ENCODE measurements at places on chromosomes 11 and 22. TPM values are rescaled to one million over a fixed set of nuclear protein-coding genes. Genes with fewer than 3 reads are reported as not detected.

The SPECC1L gene
- 62.1 TPM for total RNA-seq

DNA sequence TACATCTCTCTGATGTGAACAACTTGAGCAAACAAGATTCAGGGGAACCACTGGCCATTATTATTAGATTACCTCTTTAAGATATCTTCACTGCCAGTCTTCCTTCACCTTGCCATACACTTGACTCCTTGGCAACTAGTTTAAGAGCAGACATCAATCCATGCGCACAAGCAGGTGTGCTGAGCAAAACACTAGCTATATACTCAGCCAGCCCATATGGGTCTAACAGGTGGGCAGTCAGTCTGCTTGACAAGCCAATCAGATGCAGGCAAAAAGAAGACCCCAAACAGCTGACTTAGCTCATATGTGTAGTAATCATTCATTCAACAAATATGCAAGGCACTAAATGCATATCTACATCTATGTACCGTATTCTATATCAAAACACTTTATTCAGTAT lies 101.2 kb downstream of the SIK3 start:
- DNase-seq, result no peak

DNA sequence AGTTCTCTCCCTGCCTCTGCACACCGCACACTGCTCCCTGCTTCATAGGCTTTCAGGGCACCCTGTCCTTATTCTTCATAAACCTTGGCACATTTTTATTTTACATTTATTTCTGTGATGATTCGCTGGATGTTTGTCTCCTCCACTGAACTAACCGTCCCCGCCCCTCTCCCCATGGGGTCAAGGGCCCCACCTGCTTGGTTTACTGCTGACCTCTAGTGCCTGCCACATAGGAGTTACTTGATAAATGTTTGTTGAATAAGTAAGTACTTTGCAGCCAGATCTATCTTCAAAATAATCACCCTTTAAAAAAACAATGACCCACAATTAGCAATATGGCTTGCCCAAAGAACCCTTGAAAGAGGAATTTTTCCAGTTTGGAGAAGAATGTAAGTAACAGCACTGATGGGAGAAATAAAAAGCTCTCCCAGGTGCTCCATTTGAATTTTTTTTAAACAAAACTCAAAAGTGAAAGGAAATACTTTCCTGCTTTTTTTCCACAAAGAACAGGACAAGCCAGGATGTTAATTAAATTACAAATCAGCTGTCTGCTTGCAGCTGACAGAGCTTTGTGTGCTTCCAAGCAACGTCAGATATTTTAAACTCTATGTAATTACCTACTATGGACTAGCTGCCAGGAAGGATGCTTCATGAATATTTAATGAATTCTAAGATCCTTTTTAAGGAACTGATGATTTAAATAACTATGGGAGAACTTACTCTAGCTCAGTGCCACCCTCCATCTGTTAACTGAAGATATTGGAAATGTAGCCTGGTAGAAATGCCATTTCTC lies 1083.6 kb downstream of the DLG2 start:
- DNase-seq, result no peak

- DNase-seq, result no peak
Observed at GRCh38 chr11:24755260-24755839, 258.5 kb downstream of the LUZP2 start.

DNA sequence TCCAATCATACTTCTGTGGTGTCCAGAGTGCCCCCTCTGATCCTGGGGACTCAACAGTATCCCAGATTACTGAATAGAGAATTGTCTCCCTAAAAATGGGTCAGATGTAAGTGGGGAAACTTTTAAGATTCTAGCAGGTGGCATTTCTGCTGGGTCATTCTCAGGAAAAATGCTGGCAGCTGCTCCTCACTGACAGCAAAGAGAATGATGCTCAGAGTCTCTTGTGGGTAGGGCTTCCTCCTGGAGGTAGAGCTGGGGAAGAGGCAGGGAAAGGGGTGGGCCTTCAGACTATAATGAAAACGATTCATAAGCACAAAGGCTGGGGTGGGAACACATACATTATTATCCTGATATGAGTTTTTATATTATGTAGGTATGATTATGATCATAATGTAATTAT lies 647.2 kb downstream of the NELL1 start:
- no peak for DNase-seq

DNA sequence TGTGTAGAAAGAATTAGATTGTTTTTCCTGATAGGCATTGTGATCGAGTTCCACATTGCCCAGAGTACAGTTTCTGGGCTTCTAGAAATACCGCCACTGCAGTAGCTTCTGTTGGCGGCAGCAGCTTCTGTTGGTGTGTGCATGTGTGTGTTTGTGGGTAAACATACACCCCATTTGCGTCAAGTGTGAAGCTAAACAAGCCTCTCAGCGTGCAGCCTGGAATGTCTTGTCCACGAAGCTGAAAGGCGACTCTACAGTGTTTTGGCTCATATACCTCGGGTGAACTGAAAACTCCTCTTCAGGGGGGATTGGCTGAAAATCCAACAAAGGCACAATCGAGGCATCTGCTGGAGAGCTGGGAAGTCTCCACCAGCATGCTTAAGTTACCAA lies 112.0 kb upstream of the E2F8 start:
- DNase-seq, result no peak

DNA sequence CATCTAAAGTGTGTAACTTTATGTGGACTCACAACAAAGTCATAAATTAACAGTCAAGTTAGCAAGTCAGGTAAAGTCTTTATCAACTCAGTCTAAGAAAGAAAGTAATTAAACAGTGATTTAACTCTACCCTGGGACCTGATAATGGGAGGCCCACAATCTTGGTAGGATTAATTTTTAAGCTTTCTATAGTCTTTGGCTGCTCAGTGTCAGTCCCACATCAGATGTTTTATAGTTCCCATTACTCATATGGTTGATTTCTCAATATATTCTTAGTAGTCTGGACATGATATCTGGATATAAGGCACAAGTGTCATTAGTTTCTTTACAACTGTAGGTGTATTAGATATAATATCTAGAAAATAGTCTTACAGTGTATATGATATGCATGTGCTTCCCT lies 38.5 kb upstream of the SCN3B start:
- DNase-seq, result no peak

- DNase-seq, result no peak
Observed at GRCh38 chr11:122197066-122197987, 81.3 kb upstream of the BLID start.

The KRTAP5-2 gene
- not detected for total RNA-seq

The MFRP gene
- total RNA-seq, result not detected

The RELT gene
- 12.1 TPM for total RNA-seq

- DNase-seq, result no peak
Observed at GRCh38 chr22:19820880-19821522, 33.7 kb downstream of the GNB1L start.

DNA sequence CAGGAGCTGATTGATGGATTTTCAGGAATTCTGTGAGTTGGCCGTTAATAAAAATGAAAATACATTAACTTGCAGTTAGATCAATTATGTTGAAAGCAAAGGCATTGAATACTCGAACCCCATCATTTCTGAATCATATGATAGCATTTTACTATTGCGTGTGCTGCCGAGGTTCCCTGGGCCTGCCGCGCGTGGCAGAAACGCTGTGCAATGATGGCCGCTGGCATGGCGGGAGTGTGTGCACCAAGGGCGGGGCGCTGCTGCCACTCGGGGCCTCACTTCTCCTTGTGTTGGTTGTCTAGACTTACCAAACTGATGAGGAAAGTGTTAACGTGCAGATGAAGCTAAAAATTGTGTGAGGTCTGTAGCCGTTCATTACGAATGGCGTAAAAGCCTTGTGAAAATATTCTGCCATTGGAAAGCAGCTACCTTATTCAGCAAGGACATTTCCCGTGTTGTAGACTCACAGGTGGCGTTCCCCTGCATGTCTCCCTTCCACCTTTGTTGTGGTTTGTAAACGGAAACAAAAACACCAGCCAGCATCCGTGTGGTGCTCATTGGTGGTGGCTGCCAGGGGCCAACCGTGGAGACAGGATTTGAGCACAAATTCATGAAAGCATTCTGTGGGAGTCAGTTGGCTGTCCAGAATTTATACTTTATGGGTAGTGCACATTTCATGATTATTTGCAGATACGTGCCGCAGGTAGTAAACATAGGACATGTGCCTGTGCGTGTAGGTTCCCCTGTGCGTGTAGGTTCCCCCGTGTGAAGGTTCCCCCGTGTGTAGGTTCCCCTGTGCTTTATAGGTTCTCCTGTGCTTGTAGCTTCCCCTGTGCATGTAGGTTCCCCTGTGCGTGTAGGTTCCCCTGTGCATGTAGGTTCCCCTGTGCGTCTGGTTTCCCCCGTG lies 5.9 kb upstream of the GRAMD4 start:
- peak; percentile 92 for DNase-seq

DNA sequence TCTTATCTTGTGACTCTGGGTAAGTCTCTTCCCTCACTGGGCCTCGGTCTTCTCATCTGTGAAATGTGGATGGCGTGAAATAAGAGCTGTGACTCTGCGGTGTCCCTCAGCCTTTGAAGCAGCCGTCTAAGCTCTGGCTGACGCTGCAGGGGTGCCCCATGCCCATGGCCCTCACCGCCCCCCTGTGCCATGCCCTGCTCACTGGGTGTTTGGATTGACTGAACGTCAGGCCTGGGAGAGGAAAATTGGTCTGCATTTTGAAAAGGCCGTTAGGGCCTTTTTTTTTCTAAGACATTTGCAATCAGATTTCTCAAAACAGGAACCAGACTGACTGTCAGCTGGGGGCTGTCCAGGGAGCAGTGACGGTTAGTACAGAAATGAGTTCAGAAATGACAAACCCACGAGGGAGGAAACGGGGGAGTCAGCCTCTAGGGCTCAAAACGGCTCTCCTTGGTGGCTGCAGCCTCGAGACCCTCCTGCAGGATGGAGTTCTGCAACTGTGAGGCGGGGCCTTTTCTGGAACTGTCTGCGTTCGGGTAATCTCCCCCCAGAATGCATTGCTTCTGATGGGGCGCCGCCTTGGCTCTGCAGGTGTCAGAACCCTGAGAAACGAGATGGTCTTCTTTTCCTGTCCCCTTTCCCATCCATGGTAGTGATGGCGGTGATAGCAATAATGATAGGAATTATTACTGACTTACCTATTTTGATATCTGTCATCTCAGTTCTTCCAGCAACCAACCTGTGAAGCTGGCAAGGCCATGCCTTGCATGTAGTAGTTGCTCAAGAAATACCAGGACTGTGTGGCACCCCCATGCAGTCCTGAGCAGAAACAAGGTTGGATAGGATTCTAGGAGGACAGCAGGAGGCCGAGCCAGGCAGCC lies 2.0 kb downstream of the GRK2 start:
- peak; percentile 68 for DNase-seq

GRCh38 chr11:38718659-38719058 lies 2120.6 kb upstream of the RAG2 start:
- no peak for DNase-seq

DNA sequence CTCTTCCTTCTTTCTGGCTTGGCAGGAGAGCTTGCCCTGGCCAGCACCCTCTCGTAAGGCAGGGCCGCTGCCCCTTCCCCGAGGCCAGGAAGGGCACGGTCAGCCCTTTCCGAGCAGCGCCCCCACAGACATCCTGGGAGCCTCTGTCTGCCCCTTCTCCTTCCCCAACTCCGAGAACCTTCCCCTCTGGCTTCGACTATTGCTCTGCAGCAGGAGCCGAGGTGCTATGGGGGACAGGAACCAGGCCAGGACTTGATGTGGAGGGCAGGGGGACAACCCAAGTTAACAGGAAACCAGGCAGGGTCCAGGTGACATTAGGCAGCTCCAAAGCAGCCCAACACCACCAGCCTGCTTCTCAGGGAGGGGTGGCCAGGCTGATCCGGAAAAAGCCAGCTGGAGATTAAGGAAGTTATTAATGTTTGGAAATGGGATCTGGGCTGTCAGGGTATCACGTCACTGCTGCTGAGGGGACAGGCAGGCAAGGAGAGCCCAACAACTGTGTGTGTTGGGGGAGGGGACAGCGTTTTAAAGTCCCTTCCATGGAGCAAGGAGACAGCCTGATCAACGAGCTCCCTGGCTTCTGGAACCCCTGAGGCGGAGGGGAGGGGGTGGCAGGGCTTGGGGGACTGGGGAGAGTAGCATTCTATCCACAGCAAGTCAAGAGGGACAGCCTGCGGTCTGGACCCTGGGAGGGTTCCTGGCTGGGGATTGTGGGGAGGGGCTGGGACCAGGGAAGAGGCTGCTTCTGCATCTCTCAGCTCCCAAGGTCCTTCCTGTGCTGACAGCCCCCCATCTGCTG lies 27.3 kb downstream of the SYT7 start:
- DNase-seq, result no peak

- DNase-seq, result no peak
Observed at GRCh38 chr22:36613958-36614357, 85.0 kb upstream of the EIF3D start.

The OR51I1 gene
- not detected for total RNA-seq

The CSNK2A3 gene
- total RNA-seq, result 1.6 TPM

The ST14 gene
- 0.72 TPM for total RNA-seq

- DNase-seq, result no peak
Observed at GRCh38 chr11:102575012-102575411, 44.5 kb upstream of the MMP7 start.

The NDUFS8 gene
- total RNA-seq, result 70.0 TPM

DNA sequence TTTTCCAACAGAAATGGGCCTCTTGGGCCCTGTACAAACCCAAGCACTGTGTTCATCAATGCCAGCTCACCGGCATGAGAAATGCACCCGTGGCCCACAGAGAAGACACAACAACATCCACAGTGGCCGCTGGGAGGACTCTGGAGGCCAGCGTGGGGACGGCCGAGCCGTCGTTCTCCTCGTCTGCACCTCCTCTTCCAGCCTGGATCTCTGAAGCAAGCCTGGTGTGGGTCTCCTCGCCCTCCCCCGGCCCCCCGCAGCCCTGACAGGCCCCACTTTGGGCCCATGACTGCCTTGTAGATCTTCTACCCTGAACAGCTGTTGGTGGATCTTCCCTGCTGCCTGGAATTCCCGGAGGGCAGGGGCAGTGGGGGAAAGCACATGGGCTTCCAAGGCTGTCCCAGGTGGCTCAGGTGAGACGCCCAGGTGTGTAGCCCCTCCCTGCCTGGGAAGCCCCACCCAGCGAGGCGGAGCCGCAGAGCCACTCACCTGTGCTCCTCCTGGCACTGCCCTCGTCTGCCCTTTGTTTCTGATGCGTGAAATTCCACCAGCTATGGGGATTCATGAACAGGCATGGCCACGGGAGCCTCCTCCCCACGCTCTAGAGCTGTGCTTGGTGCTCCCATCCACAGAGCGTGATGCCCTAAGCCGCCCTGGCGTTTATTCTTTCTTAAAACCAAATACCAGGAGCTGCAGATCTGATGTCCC lies 225.9 kb downstream of the BRD1 start:
- no peak for DNase-seq

- DNase-seq, result peak; percentile 18
Observed at GRCh38 chr11:61747192-61747966, 5.1 kb upstream of the MYRF start.

DNA sequence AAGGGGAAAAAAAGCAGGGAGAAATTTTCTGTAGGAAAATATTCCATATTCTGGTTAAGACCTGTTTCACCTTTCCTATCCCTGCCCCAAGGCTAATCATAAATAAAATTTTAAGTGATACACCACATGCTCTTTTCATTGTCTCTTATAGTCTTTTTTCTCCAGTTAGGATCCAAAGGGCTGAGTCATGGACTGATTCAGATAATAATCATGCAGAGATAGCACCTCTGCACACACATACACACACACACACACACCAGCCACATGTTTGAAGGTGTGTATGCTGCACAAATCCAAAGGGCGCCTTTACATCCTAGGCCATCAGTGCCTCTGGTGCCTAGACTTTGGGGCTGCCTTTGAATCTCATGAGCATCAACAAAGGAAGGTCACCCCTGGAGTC lies 35.5 kb upstream of the CWF19L2 start:
- DNase-seq, result no peak
